ENCODE measurements at places on chromosomes 4 and X. TPM values are rescaled to one million over a fixed set of nuclear protein-coding genes. Genes with fewer than 3 reads are reported as not detected.

- DNase-seq, result no peak
Measured at GRCh38 chr4:139902321-139903320, 237.0 kb downstream of the MGST2 start.

GRCh38 chrX:47628982-47629381, 748 bp downstream of the CFP start:
- DNase-seq, result peak; percentile 37

DNA sequence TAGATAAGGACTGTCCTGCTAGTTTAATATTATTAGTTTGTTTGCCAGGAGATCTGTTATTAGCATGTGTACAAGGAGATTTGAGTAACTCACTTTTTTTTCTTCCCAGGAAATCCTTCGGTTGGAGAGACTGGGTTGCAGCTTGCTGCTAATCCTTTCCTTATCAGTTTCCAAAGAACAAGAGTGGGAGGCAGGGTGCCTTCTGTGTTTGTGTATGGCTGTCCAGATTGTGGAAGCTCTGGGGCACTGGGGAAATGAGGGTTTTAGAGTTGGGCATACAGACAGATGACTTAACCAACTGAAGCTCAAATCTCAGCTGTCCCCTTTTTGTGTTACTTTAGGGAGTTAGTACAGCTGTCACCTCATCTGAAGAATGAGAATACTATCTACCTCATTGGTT, 12.6 kb upstream of the SUPT20HL1 start:
- no peak for DNase-seq

DNA sequence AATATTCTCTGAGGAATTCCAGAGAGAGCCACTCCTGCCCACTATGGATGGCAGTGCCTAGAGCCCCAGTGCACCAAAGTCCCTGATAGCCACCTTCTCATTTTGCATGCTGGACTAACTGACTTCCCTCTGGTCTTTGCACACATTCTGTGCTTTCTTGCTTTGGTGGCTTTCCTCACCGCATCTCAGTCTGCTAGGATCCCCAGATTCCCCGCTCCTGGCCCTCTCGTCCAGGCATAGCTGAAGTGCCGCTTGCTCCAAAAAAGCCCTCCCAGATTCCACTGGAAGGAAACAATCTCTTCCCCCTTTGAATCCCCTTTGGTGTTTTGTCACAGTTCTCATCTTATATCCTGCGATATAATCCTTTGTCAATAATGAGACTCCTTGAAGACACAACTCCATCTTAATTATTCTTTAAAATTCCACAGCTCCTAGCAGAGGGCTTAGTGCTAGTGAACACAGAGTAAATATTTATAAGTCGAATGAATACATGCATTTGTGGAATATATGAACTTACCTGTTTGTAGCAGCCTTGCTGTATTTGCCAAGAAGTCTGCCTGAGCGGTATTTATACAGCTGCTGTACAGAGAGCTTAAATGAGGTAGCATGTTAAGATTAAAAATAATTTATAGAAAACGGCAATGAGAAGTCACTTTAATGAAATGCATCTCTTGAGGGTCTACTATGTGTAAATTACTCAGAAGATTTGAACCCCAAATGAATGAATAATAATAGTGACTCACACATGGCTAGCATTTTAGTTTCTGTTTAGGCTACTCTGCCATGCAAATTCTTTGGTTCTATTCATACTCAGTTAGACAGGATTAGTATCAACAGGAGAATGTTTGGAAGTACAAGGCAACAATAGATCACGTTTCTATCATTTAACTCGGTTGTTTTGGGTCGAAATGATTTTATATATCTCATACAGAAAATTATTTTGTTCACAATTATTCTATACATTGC, 421.9 kb upstream of the TENM3 start:
- DNase-seq, result no peak

The GLRA3 gene
- total RNA-seq, result under 0.01 TPM

DNA sequence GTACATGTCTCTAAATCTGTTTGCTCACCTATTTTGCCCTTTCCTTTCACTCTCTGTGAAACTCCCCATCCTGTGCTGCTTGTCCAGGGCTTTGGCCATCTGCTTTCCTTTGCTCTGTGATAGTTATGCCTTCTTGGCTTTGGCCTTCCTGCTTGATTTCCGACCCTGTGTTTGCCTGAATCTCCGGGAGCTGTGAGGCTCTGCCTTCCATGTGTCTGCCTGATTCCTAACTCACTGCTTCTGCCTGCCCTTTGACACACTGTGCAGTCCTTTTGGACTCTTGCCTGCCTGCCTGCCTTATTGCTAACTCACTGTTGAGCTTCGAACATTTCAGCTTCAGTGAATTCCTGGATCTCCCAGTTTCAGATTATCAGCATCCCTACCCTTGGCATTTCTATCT, 143.1 kb downstream of the C4orf33 start:
- no peak for DNase-seq

The CENPE gene
- total RNA-seq, result 1.3 TPM

The AR gene
- total RNA-seq, result 8.6 TPM

The CNGA1 gene
- total RNA-seq, result not detected

The BMP3 gene
- total RNA-seq, result not detected

- peak; percentile 24 for DNase-seq
Measured at GRCh38 chr4:112951362-112952312, 97.8 kb upstream of the ANK2 start.

GRCh38 chr4:140004549-140004895, 149.5 kb downstream of the MAML3 start:
- DNase-seq, result no peak

DNA sequence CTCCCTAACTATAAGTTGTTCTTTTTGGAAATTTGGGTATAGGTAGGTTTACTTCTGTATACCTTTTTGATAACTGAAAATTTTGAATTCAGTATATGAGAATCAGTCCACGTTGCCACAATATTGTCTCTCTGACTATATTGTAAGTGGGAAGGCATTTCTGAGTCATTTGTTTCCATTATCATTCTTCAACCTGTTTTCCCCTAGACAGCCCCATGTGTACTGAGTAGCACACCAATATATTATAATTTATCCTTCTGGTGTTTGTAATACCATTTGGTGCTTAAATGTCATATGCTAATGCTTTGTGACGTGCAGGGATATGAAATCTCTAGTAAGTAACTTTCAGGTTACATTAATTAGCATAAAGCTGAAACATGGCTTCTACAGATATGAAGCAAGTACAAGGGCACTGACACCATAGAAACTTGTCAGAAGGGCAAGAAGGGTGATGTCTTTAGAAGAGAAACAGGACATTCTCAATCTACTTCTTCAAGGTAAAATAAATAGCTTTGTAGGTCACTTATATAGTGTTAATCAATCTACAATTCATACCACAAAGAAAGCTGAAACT, 27.7 kb downstream of the PAK3 start:
- no peak for DNase-seq
